H54 (cell line): ENCODE measurements at places on chromosomes 7 and 10.

DNA sequence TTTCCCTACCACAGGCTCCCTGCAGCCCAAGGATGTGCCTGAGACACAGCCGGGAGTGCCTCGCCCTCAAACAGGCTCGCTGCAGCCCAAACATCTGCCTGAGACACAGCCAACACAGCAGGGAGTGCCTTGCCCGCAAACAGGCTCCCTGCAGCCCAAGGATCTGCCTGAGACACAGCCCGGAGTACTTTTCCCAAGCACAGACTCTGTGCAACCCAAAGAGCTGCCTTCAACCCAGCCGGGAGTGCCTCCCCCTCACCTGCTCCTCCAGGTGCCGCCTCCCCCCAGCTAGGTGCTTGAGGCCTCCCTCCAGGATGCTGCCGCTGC lies 42.9 kb downstream of the ANTXRL start:
- no peak for DNase-seq

- no peak for DNase-seq
Observed at GRCh38 chr10:114767986-114768821, 53.4 kb upstream of the FHIP2A start.

DNA sequence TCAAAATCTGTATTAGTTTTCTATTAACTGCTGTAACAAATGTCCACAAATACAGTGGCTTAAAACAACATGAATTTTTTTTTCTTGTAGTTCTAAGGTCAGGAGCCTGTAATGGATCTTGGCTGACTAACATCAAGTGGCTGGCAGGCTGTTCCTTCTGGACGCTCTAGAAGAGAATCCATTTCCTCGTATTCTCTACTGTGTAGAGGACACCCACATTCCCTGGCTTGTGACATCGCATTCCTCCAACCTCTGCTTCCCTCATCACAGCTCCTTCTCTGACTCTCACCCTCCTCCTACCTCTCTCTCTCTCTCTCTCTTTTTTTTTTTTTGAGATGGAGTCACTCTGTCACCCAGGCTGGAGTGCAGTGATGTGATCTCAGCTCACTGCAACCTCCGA lies 4.8 kb upstream of the CALHM1 start:
- no peak for DNase-seq

DNA sequence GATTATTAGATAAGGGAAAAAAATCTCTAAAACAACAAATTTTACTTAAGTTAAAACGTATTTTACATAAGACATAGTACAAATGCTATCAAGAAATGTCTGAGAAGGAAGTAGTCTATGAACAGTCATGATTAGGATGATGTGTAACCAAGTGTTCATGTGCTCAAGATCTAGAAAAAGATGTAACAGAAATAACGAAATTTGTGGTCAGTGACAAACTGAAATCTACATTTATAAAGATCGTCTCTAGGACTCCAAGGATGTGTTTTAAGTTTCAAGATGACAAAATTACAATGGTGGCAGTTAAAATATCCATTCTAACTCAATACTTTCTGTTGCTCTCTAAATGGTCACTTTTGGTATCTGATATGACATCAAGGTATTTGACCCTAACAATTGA lies 17.2 kb downstream of the PPP3CB start:
- DNase-seq = no peak

DNA sequence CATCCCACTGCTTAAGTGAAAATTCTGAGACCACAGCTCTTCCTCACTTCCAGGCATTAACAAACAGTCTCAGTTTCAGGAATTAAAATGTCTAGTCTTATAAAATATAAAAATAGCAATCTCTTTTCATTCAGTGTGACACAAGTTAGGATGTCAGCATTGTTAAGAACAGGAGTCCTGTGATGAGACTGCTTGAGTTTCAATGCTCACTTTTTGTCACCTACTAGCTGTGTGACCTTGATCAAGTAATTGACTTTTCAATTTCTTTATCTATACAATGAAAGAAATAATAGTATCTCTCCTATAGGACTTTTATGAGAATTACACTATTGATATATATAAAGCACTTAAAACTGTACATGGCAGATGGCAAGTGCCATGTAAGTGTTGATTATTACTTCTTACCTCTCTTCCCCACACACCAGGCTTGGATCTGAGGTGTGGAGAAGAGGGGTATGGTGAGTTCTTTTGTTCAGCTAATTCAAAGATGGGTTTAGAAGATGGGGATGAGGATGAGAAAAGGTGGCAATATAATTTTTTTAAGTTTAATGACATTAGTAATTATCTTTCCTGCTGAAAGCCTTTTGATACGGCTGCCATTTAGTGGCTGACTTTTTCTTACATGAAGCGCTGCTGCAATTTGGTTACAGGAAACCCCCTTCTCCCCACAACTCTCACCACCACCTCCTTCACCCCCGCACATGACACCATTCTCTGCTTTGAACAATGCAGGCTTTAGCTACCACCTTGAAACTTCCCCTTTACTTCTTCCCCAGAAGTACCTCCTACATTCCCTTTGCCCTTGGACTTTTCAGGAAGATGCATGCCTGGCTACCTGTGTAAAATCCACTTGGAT lies 20.8 kb upstream of the HYAL4 start:
- DNase-seq = no peak

DNA sequence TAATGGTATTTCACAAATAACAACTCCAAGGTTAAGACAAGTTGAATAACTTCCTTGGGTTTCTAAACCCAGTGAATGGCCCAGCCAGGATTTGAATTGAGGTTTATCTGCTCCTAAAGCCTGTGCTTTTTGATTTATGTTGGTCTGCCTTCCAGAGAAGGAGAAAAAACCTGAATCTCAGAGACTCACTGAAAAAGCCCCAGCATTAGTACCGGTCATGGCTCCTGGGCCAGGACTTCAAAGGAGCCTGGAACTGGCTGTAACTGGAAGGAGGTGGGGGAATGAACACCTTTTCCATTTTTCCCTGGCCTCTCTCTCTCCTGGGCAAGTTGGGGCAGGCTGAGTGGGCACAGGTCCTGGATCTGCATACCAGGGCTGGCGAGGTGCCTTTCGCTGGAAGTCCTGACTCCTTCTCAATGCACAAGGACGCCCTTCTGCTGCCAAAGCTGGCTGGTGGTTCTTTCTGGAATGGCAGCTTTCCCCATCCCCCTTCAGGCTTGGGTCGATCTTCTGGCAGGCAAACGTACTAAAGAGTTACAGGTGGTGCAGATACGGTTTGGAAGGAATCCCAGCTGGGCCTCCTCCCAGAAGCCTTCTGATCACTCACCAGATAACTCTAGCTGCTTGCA lies 268.2 kb downstream of the PTEN start:
- no peak for DNase-seq

DNA sequence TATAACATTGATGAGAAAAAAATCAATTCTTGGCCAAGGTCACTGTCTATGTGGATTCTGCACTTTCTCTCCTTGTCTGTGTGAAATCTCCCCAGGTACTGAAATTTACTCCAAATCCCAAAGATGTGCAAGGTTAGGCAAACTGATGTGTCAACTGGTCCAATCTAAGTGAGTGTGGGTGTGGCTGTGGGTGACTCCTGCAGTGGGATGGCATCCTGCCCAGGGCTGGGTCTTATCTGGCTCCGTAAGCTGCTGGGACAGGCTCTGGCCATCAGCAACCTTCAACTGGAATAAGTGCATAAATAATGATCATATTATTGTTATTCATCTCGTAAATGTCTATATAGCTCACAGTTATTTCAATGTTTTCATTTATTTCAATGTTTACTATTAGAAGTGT lies 79.3 kb downstream of the JCAD start:
- DNase-seq = no peak

GRCh38 chr7:36639826-36640225 lies 84.5 kb downstream of the AOAH start:
- DNase-seq = no peak

DNA sequence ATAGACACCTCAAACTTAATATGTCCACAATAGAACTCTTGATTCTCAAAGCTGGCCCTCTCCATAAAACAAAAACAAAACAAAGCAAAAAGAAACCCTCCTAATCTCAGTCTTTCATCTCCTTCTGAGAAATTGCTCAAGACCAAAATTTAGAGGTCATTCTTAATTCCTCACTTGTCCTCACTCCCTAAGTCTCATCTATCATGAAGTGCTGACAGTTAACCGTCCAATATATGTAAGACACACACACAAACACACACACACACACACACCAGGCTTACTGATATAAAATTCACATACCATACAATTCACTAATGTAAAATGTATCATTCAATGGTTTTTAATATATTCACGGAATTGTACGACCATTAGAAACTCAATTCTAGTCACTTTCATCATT lies 17.0 kb upstream of the SVIL start:
- DNase-seq = no peak
